Activated CD4-positive, alpha-beta T cell treated with anti-CD3 and anti-CD28 coated beads, Interleukin-10, Interleukin-2, amounts not matched to agents 100 ng/mL and 50 ng/mL, durations not matched to agents 16 hours and 8 hours (primary cell): ENCODE measurements at places on chromosomes 12 and 14.

DNA sequence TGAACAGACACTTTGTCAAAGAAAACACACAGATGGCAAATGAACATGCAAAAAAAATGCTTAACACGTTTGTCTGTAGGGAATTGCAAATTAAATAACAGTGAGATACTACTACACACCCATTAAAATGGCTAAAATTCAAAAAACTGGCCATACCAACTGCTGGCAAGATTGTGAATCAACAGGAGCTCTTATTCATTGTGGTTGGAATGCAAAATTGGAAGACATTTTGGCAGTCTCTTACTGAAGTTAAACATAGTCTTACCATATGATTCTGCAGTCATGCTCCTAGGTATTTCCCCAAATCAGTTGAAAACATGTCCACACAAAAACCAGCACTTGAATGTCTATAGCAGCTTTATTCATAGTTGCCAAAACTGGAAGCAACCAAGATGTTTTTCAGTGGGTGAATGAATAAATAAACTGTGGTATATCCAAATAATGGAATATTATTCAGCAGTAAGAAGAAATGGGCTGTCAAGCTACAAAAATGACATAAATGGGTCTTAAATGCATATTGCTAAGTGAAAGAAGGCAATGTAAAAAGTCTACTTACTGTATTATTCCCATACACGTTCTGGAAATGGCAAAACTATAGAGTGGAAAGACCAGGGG lies 91.4 kb downstream of the PLEKHA5 start:
- no peak for DNase-seq

- DNase-seq, result peak; percentile 65
Observed at GRCh38 chr12:89733579-89734201, 25.1 kb upstream of the ATP2B1 start.

DNA sequence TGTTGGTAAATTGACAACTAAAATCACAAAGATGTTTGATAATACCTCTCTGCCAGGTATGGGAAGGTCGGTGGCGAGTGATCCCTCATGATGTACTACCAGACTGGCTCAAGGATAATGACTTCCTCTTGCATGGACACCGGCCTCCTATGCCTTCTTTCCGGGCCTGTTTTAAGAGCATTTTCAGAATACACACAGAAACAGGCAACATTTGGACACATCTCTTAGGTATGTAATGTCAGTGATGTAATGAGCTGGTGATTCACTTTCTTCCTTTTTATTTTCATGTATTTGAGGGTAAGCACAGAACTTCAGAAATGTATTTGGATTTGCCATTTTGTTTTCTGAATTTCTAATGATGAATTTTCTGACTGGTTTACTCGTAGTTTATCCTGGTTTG lies 42.6 kb upstream of the LRTM2 start:
- DNase-seq, result no peak

DNA sequence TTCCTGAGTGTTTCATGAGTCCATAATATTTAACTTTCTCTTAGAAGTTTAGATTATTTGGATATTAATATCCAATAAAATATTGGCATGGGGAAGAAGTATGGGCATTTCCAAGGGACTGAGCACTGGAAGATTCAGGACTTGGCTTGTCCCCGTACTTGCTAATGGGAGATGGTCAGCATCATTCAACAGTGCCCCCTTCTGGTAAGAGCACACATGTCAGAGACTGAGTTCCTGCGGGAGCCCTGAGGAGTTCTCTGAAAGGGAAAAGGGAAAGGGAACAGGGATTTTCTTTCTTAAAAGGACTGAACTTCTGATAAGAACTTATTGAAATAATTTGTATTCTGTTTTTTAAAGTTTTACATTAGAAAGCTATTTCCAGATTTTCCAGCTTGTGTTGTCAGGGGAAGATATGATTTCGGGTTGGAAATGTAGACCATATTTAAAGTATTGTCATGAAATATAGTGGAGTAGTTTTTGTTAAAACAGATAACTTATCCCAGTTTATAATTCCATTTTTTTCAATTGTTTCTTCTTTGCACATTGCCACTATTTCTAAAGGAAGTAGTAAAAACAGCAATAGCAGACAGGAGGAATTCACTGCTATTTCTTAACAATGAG lies 59.8 kb upstream of the C12orf71 start:
- peak; percentile 69 for DNase-seq

GRCh38 chr12:11877102-11877826 lies 193.5 kb upstream of the BCL2L14 start:
- no peak for DNase-seq

GRCh38 chr14:60732840-60733483 lies 1.6 kb upstream of the MNAT1 start:
- DNase-seq, result no peak

GRCh38 chr12:16003460-16003859 lies 92.3 kb downstream of the DERA start:
- DNase-seq, result no peak

- peak; percentile 72 for DNase-seq
Observed at GRCh38 chr12:56628671-56629458, 1.3 kb downstream of the BAZ2A start.

DNA sequence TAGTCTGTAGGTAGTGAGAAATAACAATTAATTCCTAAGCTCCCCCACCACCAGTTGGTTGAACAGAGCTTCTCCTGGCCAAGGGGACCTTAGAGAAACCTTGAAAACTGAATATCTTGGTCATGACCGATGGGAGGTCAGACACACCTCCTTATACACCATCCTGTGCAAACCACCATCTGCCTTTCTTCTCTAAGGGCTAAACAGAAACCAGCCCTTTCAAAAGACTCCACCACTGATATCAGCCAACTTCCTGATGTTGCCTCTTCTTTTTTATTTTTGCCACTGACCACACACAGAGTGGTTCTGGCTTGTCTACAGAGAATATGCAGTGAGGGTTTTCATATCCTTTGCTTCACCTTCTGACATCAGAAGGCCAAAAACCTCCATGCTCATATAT lies 977.7 kb upstream of the SEL1L start:
- DNase-seq, result no peak

DNA sequence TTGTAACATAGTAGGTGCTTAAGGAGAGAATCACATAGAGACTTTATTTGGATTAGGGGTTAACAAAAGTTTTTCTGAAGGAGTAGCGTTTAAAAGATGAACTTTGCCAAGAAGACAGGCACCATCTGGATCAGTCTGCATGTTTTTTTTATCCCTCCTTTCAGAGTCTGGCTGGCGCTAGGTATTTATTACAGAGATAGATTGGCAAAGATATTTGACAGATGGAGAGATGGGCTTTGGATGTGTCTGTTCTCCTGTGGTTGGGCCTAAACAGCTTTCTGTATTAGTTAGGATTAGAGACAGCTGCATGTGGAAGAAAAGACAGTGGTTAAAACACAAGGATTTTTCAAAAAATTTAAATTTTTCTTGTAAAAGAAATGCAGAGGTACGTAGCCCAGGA lies 133.9 kb downstream of the C12orf75 start:
- DNase-seq, result no peak

DNA sequence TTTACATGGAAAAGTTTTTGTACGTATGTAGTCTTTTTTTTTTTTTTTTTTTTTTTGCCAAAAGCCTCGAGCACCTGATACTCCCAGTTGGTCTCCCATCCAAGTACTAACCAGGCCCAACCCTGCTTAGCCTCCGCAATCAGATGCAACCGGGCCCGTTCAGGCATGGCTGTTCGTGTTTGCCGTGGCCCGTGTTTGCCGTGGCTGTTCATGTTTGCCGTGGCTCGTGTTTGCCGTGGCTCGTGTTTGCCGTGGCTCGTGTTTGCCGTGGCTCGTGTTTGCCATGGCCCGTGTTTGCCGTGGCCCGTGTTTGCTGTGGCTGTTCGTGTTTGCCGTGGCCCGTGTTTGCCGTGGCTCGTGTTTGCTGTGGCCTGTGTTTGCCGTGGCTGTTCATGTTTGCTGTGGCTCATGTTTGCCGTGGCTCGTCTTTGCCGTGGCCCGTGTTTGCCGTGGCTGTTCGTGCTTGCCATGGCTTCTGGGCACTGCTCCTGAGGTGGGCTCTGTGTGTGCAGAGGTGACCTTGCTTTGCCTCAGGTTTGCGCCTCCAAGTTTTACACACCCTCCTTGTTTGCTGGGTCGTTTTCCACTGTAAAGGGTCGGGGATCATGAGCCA lies 26.8 kb upstream of the MMP17 start:
- DNase-seq, result no peak

DNA sequence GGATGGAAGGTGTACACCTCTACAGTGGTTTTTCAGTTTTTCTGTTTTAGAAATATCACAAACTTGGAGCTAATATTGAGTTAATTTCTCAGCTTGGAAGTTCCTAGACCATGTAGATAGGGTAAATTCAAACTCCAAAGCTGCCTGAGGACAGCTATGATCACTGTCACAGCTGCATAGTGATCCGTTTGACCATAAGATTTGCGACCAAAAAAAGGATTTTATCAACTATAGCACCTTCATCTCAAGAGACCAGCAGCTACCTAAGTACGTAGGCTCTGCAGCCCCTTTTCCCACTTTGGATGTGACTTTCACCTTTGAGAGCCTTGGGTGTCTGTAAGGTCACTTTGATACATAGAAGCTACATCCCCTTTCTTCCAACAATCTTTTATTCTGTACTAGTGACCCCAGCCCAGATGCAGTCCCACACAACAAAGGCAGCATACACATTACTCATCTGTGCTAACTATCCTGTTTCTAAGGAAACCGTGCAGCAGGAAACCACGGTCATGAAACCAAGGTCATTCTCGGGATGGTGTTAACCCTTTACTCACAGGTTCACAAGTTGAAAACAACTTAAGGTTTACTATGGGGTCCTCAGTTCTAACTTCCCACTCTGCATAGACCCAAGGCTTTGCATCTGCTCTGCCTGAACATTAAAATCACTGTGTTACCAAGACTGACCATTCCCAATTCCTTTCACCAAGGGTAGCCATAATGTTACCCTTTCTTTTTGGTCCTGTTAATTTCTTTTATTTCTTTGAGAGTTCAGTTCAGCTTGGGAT lies 75.4 kb downstream of the IFT81 start:
- peak; percentile 53 for DNase-seq

DNA sequence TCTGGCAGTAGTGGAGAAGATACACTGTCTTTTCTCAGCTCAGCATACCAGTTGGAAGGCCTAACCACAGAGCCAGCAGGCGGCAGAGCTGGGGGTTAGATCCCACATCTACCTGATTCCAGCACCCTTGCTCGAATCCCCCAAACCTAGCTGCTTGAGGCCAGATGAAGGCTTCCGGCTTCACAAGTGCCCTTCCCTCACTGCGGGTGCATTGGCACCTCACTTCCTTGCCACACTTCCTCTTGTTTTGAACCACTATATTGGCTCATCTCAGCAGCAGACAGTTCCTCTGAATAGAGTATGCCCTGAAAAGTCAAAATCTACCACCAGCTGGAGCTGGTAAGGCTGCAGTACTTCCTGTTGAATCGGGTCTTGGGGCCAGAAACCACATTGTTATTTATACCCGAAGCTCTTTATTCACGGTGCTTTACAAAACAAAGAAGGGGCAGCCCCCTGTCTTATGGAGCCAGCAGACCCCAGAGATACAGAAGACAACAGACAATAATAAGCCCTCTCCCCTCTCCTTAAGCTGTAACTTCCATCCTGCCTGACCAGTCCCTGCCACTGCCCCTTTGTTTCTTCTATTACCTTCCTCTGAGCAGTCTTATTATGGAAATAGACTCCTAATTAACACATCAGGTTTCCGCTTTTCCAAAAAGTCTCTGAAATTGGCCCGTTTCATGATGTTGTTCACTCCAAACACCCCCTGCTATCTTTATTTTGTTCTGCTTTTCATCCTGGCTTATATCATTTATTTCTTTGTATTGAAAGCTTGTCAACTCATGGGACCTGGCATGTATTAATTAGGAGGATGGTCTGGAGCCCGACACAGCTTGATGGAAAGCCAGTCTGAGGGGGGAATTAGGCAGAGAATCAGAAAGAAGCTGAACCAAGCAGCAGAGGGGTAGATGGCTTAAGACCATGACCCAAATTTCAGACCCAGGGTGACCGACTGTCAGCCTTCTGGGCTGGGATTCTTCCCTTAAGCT lies 233.5 kb downstream of the EFCAB11 start:
- peak; percentile 90 for DNase-seq

DNA sequence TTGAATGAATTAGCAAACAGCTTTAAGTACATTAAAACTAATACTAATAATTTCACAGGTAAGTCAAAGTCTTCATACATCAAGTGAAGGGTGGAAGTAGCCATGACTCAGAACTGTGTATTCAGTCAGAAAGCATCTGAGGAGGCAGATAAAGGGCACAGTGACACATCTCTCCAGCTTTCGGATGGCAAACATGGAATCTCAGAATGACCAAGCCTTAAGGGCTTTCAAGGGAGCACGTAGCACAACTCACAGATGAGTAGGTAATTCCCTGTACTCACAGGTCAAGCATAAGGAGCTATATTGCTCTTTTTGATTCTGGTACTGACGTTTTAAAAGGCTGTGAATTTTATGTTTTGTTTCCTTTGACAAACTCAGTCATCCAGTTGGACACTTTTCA lies 56.0 kb downstream of the MDGA2 start:
- no peak for DNase-seq

DNA sequence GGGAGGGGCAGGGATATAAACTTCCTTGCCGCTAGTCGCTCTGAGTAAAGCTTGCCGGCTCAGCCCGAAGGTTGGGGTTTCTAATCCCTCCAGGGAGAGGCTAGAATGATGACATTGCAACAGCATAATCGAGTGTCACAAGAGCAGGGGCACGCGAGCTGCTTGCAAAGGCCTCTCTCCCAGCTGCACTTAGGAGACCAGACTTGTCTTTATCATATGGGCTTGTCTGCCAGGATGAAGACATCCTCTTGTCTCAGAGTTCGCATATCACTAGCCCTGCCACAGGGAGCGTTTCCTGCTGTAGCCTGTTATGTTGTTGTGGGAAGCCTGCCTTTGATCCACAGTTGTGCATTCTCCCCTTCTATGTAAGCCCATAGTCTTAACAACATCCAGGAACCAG lies 180.0 kb downstream of the ESR2 start:
- DNase-seq, result no peak

DNA sequence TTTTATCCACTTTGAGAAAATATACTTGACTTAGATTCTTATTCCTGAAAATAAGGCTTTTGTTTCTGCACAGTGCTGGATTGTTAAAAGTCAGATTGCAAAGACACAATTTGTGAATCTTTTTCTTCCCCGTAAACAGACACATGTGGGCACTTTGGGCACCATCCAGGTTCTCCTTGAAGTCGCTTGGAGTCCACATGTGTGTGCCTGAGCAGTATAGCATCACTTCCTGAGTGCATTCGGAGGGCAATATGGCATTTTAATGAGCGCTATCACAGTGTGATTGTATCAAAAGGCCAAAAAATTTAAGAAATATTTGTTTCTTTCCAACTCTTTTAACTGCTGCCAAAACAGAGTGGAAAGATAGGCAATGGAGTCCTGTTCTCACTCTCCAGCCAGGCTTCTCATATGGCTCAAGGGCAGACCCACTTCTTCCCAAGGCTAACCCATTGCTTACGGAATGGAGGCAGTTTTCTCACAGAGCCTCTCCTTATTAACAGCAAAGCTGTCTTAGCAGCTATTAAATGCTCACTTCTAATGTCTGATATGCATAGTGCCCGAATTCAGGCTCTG lies 397.1 kb downstream of the EGLN3 start:
- DNase-seq, result no peak

DNA sequence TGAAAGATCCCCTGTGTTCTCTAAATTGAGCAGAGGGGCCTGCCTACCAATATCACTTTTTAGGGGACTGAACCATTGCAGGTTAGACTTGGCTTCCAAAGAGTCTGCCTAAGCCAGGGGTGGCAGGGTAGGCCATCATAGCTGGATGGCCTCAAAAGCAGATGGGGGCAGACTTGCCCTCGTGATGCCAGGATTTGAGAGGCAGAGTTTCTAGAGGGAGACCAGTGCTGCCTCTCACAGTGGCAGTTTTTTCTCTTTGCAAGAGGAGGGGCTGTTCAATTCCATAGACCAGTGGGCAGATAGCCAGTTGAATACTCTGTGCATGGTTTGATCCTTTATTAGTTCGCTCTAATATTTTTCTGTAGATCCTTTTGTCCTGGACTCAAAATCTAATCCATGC lies 23.8 kb upstream of the SMCO2 start:
- DNase-seq, result no peak
